ENCODE measurements at places on chromosomes 5 and 9.
A peak's percentile ranks its signal among the peaks of the same experiment; 100 is the strongest.

DNA sequence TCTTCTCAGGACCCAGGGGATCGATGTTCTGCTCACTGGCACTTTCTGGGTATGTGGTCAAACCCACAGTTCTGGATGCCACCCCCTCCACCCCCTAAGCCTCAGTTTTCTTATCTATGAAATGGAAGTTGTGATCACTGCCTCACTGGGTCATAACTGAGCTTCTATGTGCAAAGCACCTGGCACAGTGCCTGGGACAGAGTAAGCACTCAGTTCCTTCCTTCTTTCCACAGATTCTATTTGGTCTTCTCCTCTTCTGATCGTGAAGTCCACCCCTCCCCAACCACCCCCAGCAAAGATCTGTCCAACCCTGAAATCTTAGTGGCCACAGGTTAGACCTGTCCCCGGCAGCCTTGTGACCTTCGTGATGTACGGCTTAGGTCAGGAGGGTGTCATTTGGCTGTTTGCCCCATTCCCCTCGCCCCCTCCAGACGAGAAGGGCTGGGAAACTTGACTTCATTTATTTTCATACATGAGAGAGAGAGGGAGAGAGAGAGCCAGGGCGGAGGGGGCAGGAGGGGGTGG lies 181.4 kb downstream of the FGF18 start:
- DNase-seq: no peak

- DNase-seq: no peak
Measured at GRCh38 chr5:95669540-95669939, 13.3 kb downstream of the SPATA9 start.

DNA sequence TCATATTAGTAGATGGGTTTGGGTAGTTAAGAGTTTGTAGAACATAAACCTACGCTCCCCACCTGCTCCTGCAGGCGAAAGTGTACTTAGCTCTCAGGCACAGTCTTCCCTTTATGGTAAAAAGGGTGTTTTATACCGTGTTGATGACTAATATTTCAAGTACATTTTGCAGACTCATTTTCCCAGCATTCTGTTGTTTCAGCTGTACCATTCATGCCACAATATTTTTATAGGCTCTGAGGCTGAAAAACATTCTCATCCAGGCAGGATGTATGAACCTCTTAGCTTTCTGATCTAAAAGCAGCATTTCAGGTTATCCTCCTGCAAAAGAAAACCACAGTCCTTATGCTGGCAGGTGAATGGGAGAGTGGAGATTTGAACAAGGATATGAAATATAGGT lies 231.4 kb downstream of the NR2F1-AS1 start:
- DNase-seq: no peak

DNA sequence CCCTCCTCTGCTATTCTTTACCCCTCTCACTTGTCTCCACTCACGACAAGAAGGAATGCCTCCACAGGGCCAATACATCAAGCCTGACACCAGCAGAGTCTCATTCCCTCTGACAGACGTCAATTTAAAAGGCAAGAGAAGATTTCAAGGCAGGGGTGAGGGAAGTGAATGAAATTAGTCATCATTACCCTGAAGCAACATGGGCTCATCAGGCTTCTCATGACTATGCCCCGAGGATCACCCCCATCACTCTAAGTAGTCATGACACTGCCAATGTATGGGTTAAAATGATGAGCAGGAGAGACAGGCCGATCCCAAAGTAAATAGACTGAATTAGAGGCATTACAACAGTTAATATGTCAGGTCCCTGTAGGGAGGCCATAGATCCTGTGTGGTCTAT lies 504.4 kb downstream of the TLE4 start:
- DNase-seq: no peak

- DNase-seq: no peak
Measured at GRCh38 chr9:122197426-122197825, 31.3 kb downstream of the LHX6 start.

- peak; percentile 31 for DNase-seq
Measured at GRCh38 chr5:31122998-31123951, 70.2 kb upstream of the CDH6 start.

DNA sequence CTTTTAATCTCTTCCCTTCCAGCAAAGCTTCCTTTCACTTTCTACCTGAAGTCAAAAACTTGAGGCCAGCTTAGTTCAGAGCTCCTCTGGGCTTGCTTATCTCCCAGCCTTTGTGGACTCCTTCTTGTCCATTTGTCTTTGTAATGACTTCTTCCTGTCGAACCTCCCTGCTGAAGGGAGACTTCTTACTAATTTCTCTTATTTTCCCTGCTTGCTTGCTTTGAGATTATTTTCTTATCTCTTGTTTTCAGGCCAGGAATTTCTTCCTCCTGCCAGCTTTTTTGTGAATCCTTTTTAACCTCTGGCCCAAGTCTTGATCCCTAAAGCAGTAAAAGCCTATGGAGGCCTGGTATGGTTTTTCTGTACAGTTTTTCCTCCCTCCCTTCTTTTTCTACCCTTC lies 46.8 kb upstream of the DHFR start:
- DNase-seq: no peak

DNA sequence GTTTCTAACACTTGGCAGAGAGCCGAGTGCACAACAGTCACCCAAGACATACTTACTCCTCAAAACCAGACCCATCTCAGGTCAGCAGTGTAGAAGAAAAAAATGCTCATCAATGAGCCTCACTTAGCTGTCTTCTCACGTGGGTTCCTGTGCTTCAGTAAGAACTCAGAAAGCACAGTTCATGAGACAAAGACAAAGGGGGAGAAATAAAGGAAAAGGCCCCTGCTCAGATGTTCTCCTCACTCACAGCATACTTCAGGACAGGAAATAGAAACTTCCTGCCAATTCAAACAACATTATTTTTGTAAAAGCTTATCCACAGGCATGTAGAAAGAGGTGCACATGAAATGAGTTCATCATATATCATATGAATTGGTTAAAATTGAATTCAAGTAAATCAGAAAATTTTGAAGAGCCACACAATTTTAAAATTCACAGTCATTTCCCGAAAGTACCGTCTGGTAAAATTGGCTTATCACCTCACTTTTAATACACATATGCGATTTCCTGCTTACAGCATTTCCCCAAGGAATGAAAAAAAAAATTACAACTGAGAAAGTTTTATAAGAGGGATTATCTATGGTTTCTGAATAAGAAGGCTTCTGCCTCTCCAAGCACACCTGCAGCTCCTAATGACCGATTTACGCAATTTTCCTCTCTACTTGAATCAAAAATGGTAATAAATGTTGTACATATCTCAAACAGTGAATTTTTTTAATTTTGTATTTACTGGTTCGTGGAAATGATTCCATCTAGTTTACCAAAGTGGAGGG lies 328.3 kb downstream of the TMEM167A start:
- no peak for DNase-seq

- DNase-seq: no peak
Measured at GRCh38 chr9:120299785-120300184, 280.2 kb downstream of the CDK5RAP2 start.

Data from kidney (tissue), 22 donors.